Activated CD4-positive, CD25-positive, alpha-beta regulatory T cell treated with anti-CD3 and anti-CD28 coated beads, Interleukin-2, amount 50 U/mL, for 72 hours (primary cell): ENCODE measurements at places on chromosomes 4 and X.

DNA sequence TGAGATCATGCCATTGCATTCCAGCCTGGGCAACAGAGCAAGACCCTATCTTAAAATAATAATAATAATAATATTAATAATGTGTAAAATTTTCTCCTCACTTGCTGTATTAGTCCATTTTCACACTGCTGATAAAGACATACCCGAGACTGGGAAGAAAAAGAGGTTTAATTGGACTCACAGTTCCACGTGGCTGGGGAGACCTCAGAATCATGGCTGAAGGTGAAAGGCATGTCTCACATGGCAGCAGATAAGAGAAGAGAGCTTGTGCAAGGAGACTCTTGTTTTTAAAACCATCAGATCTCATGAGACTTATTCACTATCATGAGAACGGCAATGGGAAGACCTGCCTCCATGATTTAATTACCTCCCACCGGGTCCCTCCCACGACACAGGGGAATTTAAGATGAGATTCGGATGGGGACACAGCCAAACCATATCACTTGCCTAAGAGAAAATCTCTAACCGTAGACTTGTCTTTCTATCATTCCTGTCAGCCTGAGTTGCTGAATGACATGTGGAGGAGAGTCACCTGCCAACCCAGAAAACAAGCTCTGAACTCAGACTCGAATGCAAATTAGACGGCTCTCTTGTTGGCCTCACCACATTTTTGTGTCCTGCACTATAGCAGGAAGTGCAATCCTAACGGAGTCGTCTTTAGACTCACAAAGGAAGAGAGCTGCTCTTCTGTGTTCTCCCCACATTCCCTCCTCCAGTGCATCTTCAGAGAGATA lies 51.9 kb upstream of the DCTD start:
- DNase-seq = no peak

DNA sequence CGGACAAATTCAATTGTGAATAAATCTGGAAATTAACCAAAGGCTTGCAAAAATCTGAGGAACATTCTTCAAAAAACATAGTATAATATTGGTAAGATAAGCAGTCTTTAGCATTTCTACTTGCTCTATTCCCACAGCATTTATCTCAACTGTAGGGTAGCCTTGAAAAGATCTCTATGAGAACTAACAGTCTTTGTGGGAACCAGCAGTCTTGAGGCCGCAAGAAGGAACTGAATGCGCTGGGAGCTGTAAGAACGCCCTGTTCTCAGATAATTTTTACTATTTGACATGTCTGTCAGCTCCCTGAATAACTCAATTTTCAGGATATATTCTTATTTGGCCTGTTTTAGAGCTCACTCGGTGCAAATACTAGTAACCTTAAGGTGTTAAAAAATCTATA lies 519.3 kb upstream of the CXorf51A start:
- DNase-seq = no peak

DNA sequence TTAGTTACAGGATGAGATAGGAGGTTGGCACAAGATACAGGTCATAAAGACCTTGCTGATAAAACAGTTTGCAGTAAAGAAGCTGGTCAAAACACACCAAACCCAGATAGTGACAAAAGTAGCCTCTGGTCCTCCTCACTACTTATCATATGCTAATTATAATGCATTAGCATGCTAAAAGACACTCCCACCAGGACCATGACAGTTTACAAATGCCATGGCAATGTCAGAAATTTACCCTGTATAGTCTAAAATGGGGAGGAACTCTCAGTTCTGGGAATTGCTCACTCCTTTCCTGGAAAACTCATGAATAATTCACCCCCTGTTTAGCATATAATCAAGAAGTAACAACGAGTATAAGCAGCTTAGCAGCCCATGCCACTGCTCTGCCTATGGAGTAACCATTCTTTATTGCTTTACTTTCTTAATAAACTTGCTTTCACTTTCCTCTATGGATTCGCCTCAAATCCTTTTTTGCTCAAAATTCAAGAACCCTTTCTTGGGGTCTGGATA lies 1254.4 kb downstream of the PCDH7 start:
- DNase-seq = no peak

GRCh38 chr4:153759407-153760316 lies at the start of gene RNF175:
RNF175 (minus strand) TSS chr4:153760024; CDS start chr4:153759862, 162 bp downstream.
- DNase-seq = no peak

DNA sequence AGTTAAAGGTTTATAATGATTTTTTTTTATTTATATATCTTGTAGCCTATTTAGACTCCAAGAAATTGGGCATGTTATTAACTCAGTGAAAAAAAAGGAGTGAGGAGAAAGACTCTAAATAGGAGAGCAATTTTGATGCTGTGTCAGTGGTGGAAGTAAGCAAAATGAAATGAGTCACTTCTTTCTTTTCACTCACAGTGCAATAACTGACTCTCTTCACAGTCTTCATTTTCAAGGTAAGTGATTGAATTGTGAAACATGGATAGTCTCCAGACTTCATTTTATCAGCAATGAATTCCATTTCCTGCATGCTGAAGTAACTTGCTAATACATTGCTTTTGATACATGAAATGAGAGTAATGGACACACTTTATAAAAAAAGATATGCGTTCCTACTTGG lies 2271.5 kb downstream of the PCDH7 start:
- no peak for DNase-seq

DNA sequence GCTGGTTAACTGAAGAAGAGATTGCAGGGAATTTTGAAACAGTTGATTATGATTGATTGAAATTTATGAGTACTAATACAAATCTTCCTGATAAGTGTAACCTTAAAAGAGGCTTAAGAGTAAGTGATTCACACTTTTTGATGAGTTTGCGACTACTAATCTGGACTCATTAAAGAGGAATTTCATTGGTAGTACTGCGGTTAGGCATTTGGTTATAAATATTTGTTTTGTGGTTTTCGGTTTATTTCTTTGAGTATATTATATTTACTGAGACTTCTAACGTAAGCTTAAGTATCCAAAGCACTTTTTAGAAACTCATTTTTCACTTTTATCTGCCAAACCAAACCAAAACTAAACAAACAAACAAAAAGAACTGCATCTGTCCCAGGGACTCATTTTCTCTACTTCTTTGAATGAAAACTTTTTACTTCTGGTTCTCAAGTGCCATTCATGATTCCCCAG lies 20.7 kb downstream of the SLIT2 start:
- DNase-seq = no peak

- no peak for DNase-seq
Measured at GRCh38 chr4:41575665-41576064, 37.7 kb downstream of the LIMCH1 start.

DNA sequence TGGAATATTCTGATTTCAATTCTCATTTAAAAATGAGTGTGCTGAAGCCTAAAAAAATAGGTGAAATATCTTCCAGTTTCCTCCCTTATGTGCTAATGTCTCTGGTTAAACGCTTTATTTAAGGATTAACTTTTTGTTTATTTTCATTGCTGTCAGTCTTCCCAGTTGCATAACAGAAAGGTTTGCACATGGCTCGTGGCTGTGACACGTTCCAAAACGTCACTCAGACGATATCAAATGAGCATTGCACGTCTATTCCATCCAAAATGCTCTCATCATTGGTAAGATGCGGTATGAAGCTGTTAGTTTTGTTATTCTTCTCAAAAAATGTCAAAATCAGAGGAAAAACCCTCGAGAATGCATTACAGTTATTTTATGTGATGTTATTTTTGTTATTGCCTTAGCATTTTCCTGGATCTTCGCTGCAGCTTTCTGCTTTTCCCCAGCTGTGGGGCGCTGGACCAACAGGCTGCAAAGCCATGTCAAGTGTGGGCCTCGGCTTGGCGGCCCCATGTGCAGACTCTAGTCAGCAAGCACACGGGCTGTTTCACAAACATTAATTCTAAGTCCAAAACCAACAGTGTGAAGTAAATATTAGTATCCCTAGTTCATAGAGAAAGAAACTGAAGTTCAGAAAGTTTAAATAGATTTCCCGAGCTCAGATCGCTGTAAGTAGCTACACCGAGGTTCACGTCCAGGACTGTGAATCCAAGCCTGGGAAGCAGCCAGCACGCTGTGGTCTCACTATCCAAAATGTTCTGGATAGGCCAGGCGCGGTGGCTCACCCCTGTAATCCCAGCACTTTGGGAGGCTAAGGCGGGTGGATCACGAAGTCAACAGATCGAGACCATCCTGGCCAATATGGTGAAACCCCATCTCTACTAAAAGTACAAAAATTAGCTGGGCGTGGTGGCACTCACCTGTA lies 793.4 kb upstream of the FRG1 start:
- no peak for DNase-seq

- DNase-seq = no peak
Measured at GRCh38 chr4:18398661-18399060, 377.1 kb upstream of the LCORL start.

DNA sequence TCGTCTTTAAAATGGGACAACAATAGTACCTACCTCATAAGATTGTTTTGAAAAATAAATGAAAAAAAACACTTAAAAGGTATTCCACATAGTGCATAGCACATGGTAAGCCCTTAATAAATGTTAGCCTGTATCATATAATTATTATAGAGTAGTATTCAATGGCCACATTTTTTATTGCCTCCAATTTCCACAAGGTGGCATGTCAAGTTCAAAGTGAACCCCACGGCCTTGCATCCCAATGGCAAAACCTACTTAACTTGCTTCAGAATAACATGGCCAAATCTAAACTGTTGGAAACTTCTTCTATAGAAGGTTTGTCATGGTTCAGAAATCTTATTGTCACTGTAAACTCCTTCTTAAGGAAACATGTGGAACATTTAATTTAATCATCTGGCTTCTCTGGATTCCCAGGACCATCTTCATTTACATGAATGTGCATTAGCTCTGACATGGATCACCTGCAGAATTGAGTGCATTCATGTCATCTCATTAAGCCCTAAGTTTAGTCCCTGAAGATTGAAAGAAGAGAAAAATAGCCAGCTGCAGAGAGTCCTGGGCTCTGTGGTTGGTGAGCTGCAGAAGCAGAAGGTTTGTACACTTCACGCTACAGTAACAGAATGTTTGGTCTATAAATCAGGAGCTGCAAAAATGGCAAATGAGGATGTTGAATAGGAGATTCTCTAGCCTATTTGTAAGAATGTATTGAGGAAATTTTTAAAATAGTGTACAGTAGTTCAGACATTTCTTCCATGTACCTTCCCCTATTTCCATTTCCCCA lies 61.0 kb downstream of the ANXA3 start:
- no peak for DNase-seq

DNA sequence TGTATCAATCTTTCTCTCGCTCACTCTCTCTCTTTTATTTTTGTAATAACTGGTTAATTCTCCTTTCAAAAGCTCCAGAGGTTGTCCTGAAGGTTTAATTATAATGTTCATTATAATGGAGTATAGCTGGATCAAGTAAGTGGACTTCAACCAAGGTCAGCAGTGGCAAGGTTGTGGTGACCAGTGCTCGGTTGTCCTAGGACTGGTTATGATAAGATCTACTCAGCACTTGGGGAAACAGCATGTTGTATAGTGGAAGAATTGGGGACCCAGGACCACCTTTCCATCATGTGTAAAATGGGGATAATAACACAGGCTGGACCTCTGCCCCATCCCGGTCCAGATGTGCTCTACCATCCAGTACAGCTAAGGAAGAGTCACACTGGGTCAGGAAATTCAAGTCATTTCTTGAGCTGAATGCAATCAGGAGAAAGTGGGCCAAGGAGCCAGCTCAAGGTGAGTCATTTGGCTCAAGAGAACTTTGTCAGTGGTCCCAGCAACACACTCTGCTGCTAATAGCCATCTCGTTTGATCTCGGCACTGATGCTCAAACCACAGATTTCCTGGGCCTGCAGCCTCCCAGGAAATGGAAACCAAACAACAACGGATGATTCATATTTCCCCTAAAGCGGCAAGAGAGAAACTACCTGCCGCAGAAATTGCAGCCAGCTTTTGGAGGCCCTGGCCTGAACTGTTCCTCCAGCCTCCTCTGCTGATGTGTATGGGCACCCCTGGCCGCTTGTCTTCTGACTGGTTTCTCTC lies 123.6 kb upstream of the RBPJ start:
- peak; percentile 38 for DNase-seq

DNA sequence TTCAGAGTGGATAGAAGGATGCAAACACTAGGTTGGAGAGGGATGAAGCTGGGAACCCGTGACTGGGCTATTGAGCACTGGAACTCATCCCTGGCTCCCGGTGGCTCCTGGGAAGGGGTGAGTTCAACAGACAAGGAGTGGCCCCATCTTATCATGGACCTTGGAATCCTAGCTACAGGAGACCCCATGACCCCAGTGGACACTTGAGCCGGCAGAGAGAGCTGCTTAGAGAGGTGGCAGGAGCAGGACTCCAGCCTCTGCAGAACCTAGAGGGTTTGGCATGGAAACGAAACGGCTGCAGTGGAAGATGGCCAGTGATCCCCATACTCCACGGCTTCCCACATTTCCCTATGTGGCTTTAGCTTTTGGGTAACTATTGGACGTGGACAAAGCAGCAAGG lies 205.8 kb upstream of the SPANXN1 start:
- DNase-seq = no peak

DNA sequence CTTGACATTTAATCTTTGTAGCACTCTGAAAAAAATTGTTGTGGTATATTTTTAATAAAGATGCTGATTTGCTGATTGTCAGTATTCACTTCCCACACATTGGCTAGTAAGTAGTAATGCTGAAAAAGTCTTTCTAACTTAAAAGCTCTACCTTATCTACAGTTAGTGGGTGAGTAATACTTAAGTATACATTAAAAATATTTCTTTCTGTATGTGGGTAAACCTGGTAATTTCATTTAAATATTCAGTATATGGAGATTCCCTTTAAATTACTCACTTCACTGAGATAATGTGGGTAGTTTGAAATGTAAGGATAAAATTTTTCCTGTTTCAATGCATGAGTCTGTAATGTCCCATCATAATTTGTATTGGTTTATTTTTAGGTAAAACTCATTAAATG lies 5.6 kb downstream of the TMEM33 start:
- DNase-seq = no peak

DNA sequence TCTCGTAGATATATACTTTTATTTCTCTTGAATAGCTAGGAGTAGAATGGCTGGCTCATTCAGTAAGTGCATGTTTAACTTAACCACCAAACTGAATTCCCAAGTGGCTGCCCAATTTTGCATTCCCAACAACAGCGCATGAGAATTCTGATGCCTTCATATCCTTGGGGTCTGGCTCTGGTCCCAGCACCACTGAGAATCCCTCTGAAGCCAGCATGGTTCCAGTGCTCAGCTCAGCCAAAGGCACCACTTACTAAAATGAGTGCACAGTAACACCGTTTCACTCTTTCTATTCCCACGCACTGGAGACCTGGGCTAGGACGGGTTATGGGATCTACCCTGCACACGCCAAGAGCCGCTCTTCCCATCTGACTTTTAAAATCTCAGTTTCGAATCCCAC lies 60.4 kb downstream of the CASP3 start:
- DNase-seq = no peak

- DNase-seq = no peak
Measured at GRCh38 chr4:169987327-169988228, 38.6 kb downstream of the MFAP3L start.
